ENCODE measurements at places on chromosomes 2 and 18.

- no peaks in the 10 kb centered on the region for H3K36me3 ChIP-seq
- DNase-seq, result no peak
- H3K4me3 ChIP-seq, result no peak overlapping the region
Observed at GRCh38 chr2:215833531-215834162, 179.7 kb downstream of the MREG start.

DNA sequence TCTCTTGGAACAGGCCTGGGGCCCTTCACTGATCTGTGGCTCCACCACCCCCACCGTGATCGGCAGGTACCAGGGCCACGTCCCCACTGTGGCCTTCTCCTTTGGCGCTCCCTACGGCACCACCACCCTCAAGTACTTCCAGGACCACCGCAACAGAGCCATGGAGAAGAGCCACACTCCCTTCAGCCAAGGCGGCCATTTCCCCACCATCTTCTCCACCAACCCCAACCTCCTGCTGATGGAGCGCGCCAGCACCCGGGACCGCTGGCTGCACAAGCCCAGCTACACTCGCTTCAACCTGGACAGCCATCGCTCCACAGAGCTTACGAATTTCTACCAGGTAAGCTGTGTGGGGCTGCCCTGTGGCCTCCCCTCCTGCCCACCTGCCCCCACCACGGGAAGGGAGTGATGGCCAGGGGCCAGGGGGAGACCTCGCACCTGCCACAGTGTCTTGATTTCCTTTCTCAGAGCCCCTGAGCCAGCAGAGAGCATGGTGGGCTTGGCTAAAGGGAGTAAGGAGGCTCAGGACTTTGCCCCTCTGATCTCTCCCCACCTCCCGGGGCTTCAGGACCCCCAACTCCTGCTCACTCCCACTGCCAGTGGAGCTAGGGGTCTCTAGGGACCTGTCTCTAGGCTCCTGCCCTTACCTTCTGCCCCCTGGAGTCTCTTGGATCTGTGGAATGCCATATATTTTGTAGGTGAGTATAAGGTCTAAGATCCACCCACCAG is 65.2 kb downstream of the CIB4 start:
- H3K4me3 ChIP-seq, result no peak overlapping the region
- no peak for DNase-seq
- H3K27me3 ChIP-seq, result peaks cover 36% of the 10 kb centered on the region
- no peaks in the 10 kb centered on the region for H3K36me3 ChIP-seq

DNA sequence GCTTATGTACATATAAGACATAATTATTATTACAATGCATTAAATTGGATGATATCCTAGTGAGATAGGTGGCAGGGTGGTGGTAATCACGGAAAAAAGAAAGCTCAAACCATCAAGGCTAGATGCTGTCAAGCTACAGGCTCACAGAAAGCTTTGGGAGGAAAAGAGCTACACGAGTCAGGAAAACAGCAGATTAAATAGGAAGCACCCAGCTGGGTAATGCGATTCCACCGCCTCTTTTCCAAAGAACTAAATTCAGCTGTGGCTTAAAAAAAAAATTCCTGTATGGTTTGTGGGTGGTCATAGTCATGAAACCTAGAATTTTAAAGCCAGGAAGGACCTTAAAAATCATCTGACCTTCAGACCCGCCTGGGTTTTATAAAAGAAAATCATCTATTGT is 23.7 kb upstream of the PTPN4 start:
- H3K4me3 ChIP-seq, result no peak overlapping the region
- no peak for DNase-seq
- no peaks in the 10 kb centered on the region for H3K36me3 ChIP-seq
- no peaks in the 10 kb centered on the region for H3K4me1 ChIP-seq

- H3K4me3 ChIP-seq, result no peak overlapping the region
- H3K27me3 ChIP-seq, result no peaks in the 10 kb centered on the region
- no peaks in the 10 kb centered on the region for H3K36me3 ChIP-seq
- H3K27ac ChIP-seq, result no peak overlapping the region
- DNase-seq, result no peak
Observed at GRCh38 chr2:145846982-145847381, 1327.1 kb upstream of the ZEB2 start.

- DNase-seq, result no peak
- no peaks in the 10 kb centered on the region for H3K4me1 ChIP-seq
- H3K27me3 ChIP-seq, result no peaks in the 10 kb centered on the region
- H3K4me3 ChIP-seq, result no peak overlapping the region
- peaks cover 15% of the 10 kb centered on the region for H3K36me3 ChIP-seq
Observed at GRCh38 chr2:178542161-178542560, 61.9 kb downstream of the PLEKHA3 start.

GRCh38 chr2:146278881-146279280 is 1565.9 kb upstream of the ACVR2A start:
- H3K27ac ChIP-seq, result no peak overlapping the region
- no peaks in the 10 kb centered on the region for H3K27me3 ChIP-seq
- no peak overlapping the region for H3K4me3 ChIP-seq
- DNase-seq, result no peak
- no peaks in the 10 kb centered on the region for H3K36me3 ChIP-seq

- H3K4me1 ChIP-seq, result peaks cover 61% of the 10 kb centered on the region
- H3K4me3 ChIP-seq, result peak overlapping the region; percentile 87
- H3K27ac ChIP-seq, result peak overlapping the region; percentile 96
- peak; percentile 46 for DNase-seq
Observed at GRCh38 chr2:19899985-19900930, 1.5 kb downstream of the TTC32 start.

- no peaks in the 10 kb centered on the region for H3K36me3 ChIP-seq
- H3K4me1 ChIP-seq, result no peaks in the 10 kb centered on the region
- no peak overlapping the region for H3K4me3 ChIP-seq
- no peaks in the 10 kb centered on the region for H3K27me3 ChIP-seq
- DNase-seq, result no peak
Observed at GRCh38 chr2:67485431-67485830, 88.3 kb downstream of the ETAA1 start.

DNA sequence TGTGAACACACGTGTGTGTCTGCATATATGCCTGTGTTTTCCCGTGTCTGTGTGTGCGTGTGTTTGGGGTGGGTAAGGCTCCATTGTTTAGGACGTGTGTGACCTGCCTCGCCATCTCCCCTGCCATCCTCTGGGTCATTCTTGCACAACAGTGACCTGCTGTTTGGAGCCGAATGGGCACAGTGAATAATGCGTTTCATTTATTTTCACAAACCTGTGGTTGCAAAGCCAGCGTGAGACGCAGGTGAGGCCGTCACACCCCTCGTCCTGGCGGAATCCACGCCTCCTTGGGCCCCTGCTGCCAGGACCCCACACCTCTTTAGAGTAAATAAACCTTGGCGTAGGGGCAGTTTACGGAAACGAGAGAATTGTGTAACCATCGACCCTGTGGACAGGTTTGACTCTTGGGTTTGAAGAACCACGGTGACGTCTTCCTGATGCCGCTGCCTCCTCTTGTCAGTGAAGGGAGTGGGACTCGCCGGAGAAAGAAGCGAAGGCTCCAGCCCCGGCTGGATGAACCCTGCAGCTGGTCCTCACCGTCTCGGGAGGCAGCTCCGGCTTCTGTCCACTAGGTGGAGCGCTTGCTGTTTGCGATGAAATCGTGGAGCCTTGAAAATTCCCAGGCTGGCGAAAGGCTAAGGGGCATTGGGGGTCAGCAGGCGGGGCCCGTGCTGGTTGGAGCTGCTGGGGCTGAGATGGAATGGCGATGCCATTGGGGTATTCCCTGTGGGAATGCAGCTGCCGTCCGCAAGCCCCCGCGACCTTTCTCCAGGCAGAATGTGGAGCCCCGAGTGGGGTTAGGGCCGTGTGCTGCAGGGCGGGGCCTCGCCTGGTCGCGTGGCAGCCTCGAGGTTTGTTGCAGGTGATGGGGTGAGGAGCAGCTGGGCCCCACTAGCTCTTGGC is 81.1 kb downstream of the RTP5 start:
- H3K36me3 ChIP-seq, result no peaks in the 10 kb centered on the region
- H3K27ac ChIP-seq, result no peak overlapping the region
- H3K4me1 ChIP-seq, result peaks cover 11% of the 10 kb centered on the region

DNA sequence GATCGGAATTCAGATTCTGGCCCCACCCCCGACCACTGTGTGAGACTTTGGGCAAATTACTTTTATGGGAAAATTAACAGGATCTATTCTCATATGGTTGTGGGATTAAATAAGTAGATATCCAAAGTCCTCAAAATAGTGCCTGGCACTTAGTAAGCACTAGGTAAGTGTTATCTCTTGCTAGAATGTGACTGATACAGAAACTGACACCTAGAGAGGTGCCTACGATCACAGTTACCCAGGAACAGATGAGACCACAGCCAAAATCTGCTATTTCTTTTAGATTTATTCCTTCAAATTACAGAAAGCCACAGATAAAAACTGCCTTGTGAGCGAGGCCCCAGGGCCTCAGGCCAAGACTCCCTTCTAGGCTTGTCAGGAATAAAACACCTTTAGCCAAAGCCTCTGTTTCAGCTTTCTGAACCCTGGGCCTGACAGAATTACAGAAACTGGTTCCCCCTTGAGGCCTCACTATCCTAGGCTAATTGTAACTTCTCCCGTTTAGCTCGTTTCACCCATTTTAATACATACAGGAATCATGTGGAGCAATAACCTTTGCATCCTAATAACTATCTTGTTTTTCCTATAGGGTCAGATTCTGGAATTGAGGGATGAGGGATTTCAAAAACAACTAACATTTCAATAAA is 22.3 kb upstream of the CHMP1B start:
- H3K36me3 ChIP-seq, result no peaks in the 10 kb centered on the region
- no peaks in the 10 kb centered on the region for H3K27me3 ChIP-seq
- no peak overlapping the region for H3K4me3 ChIP-seq
- DNase-seq, result no peak
- no peaks in the 10 kb centered on the region for H3K4me1 ChIP-seq

- H3K4me3 ChIP-seq, result no peak overlapping the region
- H3K27ac ChIP-seq, result no peak overlapping the region
- no peaks in the 10 kb centered on the region for H3K4me1 ChIP-seq
- no peaks in the 10 kb centered on the region for H3K36me3 ChIP-seq
- no peak for DNase-seq
Observed at GRCh38 chr2:3214065-3214464, 163.6 kb downstream of the EIPR1 start.

DNA sequence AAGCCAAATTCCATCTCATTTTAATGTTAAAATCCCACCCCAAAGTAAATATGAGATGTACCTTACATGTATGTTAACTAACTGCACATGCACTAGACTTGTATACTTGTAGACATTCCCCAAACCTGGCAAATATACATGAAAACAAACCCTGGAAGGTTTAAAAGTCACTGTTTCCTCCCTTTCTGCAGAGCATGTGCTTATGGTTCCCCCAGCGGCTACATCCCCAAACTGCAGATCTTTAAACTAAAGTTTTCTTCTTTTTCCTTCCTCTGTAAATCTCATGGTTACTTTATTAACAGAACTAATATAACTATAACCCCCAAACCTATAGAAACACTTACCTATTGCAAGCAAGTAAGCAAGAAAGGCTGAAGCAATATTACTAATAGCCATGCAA is 731.5 kb downstream of the LRP1B start:
- no peaks in the 10 kb centered on the region for H3K27me3 ChIP-seq
- DNase-seq, result peak; percentile 6
- H3K27ac ChIP-seq, result no peak overlapping the region

- H3K36me3 ChIP-seq, result no peaks in the 10 kb centered on the region
- DNase-seq, result no peak
- no peaks in the 10 kb centered on the region for H3K4me1 ChIP-seq
- no peak overlapping the region for H3K4me3 ChIP-seq
Observed at GRCh38 chr2:16438613-16439321, 226.9 kb downstream of the CYRIA start.

DNA sequence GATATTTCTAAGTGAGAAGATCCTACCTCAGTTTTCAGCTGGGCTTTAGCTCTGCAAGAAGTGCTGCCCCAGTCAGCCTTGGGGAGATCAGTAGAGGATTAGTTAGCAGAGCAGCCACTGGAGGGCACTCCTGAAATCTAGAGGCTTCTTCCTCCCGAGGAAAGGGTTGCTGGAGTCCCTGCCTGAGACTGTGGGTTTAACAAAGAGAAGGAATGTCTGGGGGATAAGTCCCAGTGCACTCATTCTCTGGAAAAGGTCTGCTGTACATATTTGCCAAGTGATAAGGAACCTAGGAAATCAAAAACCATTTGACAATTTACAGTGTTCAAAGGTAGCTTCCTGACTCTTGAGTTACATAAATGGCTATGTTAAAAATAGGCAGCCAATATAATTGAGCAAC is 207.2 kb downstream of the SLC8A1 start:
- H3K27ac ChIP-seq, result no peak overlapping the region
- peak; percentile 47 for DNase-seq
- no peaks in the 10 kb centered on the region for H3K27me3 ChIP-seq
- H3K36me3 ChIP-seq, result no peaks in the 10 kb centered on the region
- no peaks in the 10 kb centered on the region for H3K4me1 ChIP-seq

- DNase-seq, result no peak
- H3K27ac ChIP-seq, result no peak overlapping the region
- H3K4me3 ChIP-seq, result no peak overlapping the region
- peaks cover 4% of the 10 kb centered on the region for H3K4me1 ChIP-seq
- H3K27me3 ChIP-seq, result no peaks in the 10 kb centered on the region
Observed at GRCh38 chr2:36446294-36446693, 90.7 kb downstream of the CRIM1 start.

DNA sequence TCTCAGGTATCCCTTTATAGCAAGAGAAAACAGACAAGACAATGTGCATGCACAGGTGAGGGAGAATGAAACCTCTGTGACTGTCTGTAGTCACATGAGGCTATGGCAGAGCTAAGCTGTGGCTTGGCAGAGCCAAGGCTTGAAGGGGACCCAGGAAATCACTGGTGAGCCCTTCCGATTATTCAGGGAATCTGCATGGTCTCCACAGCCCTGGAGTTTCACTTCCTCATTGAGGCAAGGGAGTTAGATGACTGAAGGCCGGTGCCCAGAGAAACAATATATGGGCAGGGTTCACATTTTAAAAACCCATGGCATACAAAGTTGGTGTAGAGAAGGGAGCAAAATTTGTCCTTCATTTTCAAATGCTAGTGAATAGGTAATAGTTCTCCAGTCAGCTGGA is 144.4 kb upstream of the REV1 start:
- peaks cover 7% of the 10 kb centered on the region for H3K4me1 ChIP-seq
- H3K36me3 ChIP-seq, result no peaks in the 10 kb centered on the region
- DNase-seq, result no peak

DNA sequence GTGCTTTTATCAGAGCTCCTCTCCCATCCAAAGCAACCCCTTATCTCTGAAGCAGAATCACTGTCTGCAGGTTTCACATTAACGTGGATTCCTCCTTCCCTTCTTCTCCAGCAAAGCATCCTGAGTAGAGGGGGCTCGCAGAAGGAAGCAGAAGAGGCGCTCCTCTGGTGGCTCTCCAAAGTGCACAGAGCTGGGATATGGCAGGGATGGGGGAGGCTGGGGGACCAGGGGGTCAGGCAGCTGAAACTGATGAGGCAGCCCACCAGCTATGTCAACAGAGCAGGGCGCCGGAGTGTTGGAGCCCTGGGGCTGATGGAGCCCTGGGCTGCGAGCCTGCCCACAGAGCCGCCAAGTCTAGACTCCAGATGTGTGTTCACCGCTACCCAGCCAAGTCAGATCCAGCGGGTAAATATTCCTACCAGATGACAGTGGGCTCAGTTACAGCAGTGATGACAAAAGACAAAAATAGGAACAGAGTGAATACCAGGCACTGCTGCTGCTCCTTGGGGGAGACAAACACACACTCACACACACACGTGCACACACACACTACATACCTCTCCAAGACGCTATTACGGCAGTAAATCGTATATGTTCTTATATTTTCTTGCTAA is 678.3 kb upstream of the ID2 start:
- H3K27me3 ChIP-seq, result no peaks in the 10 kb centered on the region
- H3K27ac ChIP-seq, result peak overlapping the region; percentile 69
- H3K4me3 ChIP-seq, result no peak overlapping the region
- DNase-seq, result peak; percentile 75
- no peaks in the 10 kb centered on the region for H3K36me3 ChIP-seq

- no peaks in the 10 kb centered on the region for H3K4me1 ChIP-seq
- no peak overlapping the region for H3K27ac ChIP-seq
- no peaks in the 10 kb centered on the region for H3K27me3 ChIP-seq
- peaks cover 12% of the 10 kb centered on the region for H3K36me3 ChIP-seq
- no peak overlapping the region for H3K4me3 ChIP-seq
Observed at GRCh38 chr18:58168993-58169392, 125.0 kb downstream of the NEDD4L start.

Measured in stomach (tissue), 19 donors.